ENCODE measurements at places on chromosomes 3 and 15. TPM values are rescaled to one million over a fixed set of nuclear protein-coding genes. Genes with fewer than 3 reads are reported as not detected.

DNA sequence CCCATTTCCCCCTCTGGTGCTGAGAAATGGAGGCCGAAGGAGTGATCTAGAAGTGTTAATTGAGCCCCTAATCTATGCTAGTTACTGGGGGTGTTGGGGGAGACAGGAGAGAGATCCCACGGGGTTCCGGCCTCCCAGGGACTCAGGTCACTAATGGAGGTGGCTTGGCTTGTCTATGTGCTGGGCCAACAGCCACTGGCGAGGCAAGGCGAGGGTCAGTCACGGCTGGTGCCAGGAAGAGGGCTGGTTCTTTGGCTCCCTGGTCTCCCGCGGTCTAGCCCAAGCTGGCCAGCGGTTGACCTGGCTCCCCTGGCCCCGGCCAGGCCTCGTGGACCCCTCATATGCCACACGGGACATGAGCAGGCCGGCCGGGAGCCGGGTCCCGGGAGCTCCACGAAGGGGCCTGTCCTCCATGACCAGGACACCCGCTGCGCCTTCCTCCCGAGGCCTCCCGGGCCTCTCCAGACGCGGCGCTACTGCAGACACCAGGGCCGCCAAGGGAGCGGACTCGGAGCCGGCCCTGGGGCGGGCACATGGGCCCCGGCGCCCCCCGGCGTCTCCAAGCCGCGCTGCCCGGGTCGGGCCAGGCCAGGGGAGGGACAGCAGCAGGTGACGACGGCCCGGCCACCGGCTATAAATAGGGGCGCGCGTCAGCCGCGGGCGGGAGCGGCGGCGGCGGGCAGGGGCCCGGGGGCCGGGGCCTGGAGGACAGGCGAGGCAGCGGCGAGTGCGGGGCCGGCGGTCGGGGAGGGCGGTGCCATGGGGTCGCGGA, at the start of gene ALPK3:
ALPK3 (plus strand) TSS at position 663 of the 772 bp plus-strand sequence; CDS start at position 760, 97 bp downstream.
- peak; percentile 12 for ATAC-seq

DNA sequence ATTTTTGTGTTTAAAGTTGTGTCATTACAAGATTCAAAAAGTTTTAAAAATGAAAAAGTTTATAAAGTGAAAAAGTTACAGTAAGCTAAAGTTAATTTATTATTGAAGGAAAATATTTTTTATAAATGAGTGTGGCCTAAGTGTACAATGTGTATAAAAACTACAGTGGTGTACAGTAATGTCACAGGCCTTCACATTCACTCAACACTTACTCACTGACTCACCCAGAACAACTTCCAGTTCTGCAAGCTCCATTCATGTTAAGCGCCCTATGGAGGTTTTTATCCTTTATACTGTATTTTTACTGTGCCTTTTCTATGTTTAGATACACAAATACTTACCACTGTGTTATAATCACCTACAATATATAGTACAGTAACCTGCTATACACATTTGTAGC, 76.3 kb downstream of the DTWD1 start:
- ATAC-seq: no peak

- no peak for ATAC-seq
Measured at GRCh38 chr15:68431037-68431791, 749 bp downstream of the ITGA11 start.

Gene PLSCR4
- total RNA-seq: 8.8 TPM

- no peak for ATAC-seq
Measured at GRCh38 chr3:157786211-157786610, 283.0 kb upstream of the VEPH1 start.

GRCh38 chr3:105315815-105316214, 50.9 kb upstream of the ALCAM start:
- ATAC-seq: no peak

Gene AMIGO3
- total RNA-seq: not detected

DNA sequence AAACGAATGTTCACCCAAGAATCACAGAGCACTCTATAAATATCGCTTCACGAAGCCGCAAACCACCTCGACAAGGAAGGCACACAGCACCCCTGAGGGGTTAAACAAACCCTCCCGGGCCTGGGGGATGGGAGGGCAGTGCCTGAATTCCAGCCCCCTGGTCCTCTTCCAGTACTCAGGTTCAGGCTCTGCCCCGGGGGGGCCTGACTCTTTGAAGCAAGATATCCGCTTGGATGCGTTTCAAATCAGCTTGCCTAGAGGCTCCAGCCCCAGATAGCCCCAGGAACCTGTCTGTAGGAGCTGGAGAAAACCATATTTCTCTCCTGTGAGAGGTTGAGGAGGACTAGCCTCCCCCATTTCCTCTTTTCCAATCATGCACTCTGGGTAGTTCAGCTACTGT, 194.7 kb downstream of the WNT5A start:
- no peak for ATAC-seq

DNA sequence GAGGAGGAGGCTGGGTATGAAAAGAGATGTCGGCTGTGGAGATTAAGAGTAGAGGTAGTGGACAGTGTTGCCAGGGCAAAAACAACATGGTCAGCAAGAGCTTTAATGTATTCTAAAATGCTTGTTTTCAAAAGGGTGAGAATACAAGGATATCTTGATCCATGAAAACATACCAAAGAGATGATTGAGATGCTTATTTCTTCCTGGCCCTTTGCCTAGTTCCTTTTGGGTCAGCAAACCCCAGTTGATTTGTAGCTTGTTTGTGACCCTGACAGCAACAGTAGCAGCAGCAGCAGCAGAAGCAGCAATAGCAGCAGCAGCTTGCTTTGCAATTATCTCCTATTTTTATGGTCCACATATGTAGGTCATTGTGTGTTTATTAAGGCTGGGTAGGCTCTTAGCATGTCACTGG, 337.3 kb downstream of the LPP start:
- ATAC-seq: no peak

DNA sequence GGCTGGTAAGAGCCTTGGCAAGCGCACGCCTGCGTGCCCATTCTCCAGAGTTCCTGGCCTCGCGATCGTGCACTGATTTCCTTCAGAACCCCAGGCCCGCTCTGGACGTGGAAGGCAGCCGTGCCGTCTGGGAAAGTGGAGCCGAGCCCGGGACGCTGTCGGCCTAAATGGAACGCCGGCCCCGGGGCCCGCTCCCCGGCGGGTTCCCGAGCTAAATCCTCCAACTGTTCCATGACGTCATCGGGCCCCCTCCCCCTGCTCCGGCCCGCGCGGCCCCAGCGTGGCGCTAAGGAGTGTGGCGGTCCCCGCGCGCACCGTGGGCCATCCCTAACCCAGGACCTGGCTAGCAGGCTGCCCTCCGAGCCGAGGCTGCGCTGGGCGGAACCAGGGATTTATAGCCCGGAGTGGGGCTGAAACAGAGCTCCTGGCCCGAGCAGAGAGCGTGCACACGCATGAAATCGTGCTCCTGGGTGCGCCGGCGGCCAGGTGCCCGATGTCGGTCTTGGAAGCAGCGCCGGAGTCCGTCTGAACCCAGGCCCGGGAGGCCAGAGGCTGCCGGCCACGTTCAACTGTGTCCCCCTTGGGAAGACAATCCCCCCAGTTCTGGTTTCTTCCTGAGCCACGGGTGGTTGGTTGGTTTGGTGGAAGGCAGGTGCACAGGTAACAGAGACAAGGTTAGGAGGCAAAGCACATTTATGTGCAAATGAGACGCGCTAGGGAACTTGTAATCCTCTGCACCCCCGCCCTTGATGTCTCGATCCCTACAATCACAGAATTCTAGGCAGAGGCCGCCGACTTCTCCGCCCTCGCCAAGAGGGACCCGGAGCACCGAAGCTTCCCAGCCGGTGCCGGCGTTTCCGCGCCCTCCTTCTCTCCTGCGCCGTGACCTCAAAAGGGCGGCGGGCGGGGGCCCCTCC, 84.9 kb upstream of the ETV5 start:
- peak; percentile 63 for ATAC-seq

DNA sequence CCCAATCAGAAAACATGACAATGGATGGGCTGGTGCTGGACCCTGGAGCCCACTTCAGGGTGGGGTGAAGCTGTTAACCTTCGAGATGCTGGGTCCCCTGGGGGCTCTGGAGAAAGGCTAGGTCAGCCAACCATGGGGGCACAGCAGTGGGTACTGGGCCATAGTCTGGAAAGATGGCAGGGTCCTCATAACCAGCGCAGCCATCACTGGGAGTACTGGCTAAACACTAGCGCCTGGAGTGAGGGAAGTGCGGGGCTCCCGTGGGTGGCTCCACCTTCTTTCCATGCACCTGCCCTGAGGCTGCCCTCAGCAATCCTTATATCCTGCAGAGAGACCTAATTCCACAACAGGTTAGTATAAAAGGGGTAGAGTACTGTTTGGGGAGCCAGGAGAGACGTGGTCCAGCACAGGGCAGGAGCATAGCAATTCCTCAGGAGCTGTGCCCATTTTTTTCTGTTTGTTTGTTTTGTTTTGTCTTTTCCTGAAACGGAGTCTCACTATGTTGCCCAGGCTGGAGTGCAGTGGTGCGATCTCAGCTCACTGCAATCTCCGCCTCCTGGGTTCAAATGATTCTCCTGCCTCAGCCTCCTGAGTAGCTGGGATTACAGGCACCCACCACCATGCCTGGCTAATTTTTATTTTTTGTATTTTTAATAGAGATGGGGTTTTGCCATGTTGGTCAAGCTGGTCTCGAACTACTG, 122.6 kb upstream of the MEF2A start:
- peak; percentile 4 for ATAC-seq

Gene FAM227B
- 2.6 TPM for total RNA-seq

DNA sequence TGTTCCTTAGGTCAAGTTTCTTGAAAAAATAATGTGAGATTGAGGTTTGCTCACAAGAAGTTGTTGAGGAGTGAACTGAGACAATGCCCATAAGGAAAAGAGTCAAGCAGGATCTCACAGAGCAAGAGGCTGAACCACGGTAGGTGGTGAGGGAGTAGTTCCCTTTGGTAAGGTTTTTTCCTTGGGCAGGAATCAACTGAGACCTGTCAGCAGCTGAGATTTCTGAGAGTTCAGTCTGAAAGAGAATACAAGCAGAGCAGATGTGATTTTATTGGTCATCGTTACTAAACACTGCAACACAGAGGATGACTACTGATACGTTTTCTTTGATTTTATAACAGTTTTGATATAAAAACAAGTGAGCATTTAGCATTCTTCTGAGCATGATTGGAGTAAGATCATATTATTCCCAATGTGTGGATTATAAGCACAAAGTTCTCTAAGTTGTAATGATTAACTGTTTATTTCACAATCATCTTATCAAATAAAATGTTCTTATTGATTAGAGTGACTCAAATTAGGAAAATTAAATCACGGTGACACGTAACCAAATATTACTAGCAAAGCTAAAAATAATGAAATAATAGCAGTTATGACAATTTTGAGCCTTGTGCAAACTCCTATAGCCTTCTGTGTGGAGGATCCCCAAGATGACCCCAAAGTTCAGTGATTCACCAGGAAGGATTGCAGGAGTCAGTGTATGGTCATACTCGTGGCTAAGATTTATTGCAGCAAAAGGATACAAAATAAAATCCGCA, 346.2 kb upstream of the ZNF717 start:
- ATAC-seq: no peak

Gene DPPA2
- not detected for total RNA-seq

DNA sequence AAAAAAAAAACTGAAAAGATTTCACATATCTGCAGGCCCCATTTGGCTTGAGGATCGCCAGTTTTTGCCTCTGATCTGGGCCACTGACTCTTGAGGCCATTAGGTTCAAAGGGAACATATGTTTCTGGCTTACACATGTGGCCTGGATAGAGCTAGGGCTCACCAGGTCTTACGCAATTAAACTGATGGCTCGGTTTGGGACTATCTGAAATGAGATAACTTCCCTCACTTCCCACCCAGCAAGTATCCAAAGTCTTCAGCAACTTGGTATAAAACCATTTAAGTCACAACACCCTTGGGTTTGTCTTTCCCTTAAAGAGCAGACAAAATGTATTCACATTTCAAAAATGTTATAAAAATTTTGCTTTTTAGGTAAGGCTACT, 36.3 kb downstream of the LRIG1 start:
- ATAC-seq: peak; percentile 30

Gene PP2D1
- total RNA-seq: not detected

DNA sequence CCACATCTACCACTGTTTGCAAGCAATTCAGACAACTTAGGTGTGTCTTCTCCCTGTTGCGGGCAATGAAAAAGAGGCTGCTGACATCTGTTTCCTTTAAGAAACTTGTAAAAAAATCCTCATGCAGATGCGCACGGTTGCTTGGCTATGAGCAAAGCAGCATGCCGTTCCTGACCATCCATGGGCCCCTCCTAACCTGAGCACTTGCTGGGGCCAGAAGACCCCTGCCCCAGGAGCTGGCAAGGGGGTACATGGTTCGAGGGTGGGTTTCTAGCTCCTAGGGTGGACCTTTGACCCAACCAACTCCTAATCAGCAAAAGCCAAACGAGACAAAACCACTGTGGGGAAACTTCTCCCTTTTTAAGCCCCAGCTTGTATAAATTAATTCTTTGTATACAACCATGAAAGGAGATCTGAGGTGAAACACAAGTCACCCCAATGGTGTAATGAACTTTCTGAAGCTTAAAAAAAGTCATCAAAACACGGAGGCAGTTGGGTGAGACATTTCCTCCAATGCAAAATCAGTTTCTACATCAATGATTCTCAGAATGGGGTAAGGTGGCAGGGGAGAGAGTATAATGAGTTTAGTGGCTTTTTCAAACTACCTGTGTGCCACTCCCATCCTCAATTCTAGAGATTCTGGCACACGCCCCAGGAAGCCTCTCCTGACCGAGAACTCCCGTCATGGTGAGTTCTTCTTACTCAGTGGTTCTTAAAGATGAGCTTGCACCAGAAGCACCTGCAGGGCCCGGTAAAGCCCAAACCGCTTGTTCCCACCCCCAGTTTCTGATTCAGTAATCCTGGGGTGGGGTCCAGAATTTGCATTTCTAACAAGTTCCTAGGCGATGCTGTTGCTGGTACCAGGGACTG, 44.1 kb downstream of the CPN2 start:
- peak; percentile 23 for ATAC-seq

Gene NR2E3
- 0.56 TPM for total RNA-seq

- ATAC-seq: no peak
Measured at GRCh38 chr3:96354742-96355141, 459.7 kb upstream of the EPHA6 start.

DNA sequence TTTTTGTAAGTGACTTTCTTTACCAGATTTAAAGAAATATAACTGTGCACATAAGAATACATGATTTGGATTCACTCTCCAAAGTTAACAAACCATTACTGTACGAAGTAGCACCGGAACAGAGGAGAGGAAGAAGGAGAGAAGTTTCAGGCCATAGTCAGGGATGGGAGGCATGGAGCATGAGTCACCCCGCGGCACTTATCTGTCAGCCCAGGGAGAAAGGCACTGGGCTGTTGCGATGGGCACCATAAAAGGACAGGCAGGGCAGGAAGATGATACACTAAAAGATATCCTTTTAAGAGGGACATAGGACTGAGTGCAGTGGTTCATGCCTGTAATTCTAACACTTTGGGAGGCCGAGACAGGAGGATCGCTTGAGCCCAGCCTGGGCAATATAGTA, 37.0 kb downstream of the TTC23 start:
- no peak for ATAC-seq
